Inflammatory macrophage (primary cell): ENCODE measurements at places on chromosomes 12 and 14.
A peak's percentile ranks its signal among the peaks of the same experiment; 100 is the strongest.

DNA sequence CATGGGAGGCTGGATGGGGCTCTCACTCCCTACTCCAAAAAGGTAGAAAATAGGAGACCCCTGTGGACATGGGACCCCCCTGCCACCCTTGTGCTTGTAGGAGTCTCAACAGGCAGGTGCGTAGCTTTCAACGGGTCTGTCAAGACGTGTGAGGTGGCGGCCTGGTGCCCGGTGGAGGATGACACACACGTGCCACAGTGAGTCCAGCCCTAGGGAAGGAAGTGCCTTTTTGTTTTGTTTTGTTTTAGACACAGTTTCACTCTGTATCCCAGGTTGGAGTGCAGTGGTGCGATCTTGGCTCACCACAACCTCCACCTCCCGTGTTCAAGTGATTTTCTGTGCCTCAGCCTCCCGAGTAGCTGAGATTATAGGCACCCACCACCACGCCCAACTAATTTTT is 12.9 kb downstream of the P2RX4 start:
- DNase-seq: no peak

DNA sequence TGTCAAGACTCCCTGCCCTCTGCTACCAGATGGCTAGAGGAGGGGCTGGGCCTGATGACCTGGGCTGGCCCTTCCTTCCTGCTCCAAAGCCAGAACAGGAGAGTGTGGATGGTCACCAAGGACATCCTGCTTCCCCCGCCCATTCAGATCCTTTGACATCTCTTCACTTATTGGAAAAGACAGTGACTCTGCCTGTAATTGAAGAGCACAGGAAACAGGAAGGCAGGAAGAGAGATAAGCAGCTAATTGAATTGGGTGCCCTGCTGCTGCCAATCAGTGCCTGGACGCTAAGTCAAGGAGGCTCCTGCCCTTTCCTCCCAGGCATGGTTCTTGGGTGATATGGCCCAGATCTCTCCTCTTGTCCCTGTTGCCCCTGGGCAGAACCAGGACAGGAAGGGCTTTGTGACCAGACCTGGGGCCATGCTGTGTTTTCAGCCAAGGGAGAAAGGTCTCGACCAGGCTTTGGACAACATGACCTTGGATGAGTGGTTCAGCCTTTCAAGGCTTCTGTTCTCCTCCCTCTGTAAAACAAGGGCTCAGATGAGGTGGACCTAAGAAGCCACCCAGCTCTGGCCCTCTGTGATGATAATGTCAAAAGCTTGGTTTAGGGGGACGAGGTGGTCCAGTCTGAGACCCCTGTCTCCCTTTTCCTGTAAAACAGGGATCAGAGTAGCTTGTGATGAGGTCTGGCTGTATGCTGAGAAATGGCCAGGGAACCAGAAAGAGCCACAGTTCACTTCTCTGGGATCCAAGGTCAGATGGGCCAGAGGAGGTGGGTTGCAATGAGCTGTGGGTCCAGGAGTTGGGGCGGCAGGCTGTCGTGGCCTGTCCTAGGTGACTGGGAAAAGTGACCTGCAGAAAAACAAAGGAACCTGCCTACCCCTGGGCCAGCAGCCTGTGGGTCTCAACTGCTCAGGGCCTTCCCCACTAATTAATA is 38.8 kb downstream of the FAM222A start:
- no peak for DNase-seq

- DNase-seq: no peak
These were observed 6.1 kb upstream of the MTA1 start for GRCh38 chr14:105413544-105413886.

DNA sequence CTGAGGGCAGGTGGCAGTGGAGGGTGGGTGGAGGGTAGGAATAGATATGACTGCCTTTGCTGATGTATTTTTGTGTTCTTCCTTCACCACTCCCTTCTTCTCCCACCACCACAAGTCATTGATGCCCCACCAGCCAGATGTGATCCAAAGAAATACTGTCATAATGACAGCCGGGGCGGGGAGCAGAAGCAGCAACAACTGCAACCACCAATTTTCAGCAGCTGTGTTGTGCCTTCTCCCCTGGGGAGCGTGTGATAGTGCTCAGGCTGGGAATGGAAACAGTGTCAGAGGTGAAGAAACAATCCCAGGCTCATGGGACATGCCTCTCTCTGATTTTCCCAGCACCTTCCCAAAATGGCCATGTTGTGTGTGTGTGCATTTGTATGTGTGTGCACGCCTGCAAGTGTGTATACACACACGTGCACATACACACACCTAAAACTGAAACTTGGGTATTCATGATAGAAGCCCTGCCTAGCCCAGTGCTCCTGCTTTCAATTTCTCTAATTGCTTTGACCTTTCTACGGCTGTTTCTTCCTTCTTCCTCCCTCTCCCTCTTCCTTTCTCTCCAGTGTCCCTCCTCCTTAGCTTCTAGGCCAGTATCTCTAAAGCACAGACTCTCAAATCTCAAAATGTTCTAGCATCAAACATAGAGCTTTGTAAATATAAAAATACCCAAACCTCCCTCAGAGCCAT is 299.2 kb upstream of the FKBP4 start:
- no peak for DNase-seq

GRCh38 chr14:68897559-68898155 is 81.4 kb downstream of the ACTN1 start:
- DNase-seq: peak; percentile 93

- peak; percentile 78 for DNase-seq
These were observed 2.1 kb downstream of the PLD4 start for GRCh38 chr14:104926619-104927431.

DNA sequence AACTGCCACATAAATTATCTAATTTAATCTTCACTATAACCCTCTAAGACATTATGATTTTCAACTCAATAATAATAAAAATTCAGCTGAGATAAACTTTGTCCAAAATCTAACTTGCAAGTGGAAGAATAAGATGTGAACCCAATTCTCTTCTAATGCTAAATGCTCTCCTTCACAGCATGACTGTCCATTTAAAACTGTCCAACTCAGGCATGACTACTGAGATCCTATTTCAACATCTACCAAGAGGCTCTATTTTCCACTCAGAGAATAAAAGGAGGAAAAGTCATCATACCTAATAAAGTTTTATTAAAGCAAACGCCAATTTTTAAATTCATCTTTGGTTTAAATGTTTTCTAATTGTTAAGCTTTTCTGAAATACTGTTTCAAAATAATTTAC is 183.6 kb downstream of the MED13L start:
- DNase-seq: no peak

GRCh38 chr12:13032164-13032563 is 12.0 kb upstream of the FAM234B start:
- DNase-seq: no peak

DNA sequence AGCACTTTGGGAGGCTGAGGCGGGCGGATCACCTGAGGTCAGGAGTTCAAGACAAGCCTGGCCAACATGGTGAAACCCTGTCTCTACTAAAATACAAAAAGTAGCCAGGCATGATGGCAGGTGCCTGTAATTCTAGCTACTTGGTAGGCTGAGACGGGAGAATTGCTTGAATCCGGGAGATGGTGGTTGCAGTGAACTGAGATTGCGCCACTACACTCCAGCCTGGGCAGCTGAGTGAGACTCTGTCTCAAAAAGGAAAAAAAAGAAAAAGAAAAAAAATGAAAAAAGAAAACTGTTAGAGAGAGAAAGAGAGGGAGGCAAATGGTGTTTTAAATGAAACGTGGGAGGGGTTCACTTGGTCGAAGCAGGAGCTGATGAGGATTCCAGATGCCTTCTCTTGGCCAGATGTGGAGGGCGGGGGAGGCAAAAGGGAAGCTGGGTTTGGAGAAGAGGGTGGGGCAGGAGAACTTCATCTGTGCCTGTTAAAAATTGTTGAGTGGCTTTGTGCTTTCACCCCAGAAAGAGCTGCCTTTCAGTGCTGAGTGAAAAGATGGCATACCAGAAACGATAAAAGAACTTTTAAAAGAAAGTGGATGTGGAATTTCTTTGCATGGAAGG is 1.1 kb downstream of the EMP1 start:
- peak; percentile 66 for DNase-seq

GRCh38 chr12:76201316-76201715 is 116.8 kb upstream of the NAP1L1 start:
- no peak for DNase-seq
